ENCODE measurements at places on chromosomes 4 and X.
A peak's percentile ranks its signal among the peaks of the same experiment; 100 is the strongest.

GRCh38 chr4:141922236-141922635 is 285.9 kb downstream of the IL15 start:
- no peak for DNase-seq

DNA sequence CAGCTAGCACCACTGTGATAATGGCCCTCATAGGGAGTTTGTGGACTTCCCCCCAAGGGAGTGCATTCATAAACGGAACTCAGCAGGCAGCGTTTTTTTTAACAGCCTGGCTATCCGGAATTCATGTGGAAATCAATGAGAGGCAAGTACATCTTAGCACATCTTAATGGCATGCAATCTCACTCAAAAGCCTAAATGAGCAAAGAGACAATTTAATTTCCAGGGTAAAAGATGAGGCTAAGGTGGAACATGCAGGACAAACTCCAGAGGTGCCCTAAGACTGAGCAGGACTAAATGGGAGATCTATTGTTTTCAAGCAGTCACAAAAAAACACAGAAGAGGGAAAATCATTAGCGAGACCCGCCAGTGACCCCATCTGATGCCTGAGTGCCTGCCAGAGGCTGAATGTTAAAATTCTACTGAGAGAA is 243.5 kb upstream of the KCNIP4 start:
- DNase-seq, result no peak

DNA sequence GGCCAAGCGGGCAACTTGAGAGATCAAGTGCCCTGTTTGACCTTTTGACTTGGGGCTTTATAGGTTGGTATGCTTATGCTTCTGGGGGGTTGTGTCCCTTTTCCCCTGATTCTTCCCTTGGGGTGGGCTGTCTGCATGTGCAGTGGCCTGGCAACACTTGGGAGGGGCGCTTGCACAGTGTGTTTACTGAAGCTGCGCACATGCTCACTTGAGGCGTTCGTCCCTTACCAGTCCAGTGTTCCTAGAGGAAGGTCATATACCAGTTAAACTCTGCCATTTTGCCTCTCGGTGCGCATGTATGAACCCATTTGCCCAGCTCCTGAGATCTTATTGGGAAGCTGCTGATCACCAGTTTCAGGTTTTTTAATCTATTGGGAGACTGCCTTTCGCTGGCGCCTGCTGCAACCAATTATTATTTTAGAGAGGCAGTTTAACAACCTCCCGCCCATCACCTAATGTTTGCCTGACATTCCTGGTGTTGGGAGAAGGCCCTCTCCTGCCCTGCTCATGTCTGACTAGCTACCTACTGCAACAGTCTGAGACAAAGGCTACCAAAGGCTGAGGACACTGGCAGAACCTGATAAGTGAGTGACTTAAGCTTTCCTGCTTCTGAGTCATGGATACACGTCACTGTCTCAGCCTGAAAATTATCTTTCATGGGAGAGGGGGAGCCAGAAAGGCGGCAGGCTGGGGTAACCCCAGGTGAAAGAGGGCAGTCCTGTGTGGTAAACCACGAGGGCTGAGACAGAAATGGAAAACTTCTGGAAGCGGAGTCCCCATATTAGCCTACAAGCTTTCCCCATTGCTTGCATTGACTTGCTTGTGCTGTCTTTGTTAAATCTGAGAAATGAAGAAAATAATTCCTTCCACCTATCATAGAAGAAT is 97.6 kb downstream of the CPE start:
- no peak for DNase-seq

GRCh38 chr4:85701861-85702321 is 226.9 kb downstream of the ARHGAP24 start:
- DNase-seq, result no peak

DNA sequence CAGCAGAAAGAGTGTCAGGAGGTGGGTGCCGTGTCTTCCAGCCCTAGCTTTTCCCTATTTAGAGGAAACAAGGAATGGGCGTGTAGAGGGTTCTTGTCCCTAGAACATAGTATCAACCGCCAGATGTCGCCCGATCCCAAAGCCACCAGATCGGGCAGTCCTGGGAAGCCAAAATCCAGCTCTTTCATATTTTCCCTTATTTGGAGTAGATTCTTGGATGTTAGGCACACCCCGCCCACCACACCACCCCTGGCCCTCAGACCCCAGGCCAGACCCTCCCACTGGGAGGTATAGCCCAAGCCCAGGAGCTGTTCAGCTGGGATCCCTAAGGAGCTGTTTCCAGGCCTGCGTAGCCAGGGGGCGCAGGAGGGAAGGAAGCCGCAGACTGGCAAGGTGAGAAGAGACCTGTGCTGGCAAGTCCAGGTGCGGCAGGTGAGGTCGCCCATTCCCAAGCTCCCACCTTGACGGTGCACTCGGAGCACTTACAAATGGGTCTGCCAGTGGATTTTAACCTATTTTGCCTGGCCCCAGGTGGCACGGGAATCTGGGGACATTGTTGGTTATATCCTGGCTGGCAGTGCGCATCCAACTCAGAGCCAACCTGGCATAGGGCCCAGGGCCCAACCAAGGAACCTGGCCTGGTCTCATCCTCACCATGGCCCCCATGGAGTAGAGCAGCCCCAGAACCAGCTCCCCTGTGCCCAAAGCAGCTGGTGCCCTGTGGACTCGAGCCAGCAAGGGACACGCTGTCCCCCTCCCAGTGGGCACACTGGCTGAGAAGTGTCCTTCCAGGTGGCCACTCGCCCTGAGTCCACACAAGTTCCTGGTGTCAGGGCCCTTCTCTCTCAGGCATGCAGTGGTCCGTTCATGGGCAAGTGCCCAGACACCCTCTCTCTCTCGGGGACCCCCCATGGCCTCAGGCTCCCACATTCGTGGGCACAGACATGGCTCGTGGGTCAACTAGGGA is 811 bp downstream of the FLNA start:
- DNase-seq, result no peak

- DNase-seq, result no peak
Measured at GRCh38 chrX:16658284-16658683, 8.3 kb downstream of the S100G start.

- no peak for DNase-seq
Measured at GRCh38 chr4:142369141-142369540, 477.0 kb downstream of the INPP4B start.

DNA sequence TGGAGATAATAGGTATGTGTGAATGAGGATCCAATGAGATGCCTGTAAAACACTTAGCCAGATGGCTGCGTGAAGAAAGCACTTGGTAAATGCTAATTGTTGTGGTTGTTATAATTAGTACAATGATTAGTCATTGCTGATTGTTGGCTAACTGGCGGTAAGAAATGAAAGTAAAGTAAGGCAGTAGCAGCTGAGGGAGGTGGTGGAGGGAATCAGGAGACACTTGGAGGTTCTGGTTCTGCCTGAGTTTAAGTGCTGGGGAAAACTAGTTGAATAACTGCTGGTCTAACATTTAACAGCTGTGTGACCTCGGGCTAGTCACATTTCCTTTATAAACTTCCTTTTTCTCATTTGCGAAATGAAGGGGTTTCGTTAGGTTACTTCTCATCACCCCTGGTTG is 30.9 kb downstream of the CD38 start:
- peak; percentile 15 for DNase-seq

- peak; percentile 9 for DNase-seq
Measured at GRCh38 chrX:104310090-104310489, 55.4 kb upstream of the ESX1 start.

- no peak for DNase-seq
Measured at GRCh38 chr4:7862561-7863192, 77.0 kb downstream of the AFAP1 start.

DNA sequence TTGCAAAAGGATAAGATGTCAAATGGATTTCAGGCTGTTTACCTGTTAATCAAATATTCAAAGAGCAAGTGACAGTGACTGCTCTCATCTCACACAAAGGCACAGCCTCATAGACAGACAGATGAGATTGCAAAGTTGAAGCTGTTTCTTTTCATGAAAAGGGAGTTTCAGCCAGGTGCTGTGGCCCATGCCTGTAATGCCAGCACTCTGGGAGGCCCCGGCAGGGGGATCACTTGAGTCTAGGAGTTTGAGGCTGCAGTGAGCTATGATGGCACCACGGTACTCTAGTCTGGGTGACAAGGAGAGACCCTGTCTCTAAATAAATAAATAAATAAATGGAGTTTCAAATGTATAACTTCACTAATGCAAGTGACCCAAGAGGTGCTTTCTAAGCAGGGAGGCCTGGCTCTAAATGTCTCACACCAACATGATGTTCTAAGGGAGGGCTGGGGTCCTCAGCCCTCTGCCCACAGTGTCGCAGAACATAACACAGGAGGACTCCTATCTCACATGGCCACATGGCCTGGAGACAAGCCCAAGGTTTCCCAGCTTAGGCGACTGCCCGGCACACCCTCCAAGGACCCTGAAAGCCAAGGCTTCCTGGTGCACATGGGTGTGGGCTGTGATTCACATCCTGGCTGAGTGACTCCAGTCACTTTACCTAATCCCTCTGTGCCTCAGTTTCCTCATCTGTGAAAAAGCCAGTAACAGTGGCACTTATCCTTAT is 26.8 kb downstream of the PPP2R2C start:
- no peak for DNase-seq

DNA sequence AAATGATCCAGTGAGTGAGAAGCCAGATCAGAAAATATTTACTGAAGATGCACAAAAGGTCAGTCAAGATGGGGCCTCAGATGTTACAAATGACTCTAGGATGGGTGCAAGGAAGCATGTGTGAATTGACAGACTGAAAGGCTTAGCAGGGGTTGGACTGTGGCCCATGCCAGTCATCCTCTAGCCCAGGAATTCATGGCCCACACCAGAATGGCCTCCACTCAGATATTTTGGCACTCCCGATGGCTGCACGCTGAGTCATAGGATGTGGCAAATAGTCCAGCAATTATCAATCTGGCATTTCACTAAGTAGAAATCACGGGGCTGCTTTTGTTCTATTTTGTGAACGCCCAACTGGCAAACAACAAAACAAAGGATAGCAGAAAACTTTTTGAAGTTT is 406.5 kb downstream of the IQCM start:
- no peak for DNase-seq

GRCh38 chr4:152613841-152614721 is 65.7 kb downstream of the TMEM154 start:
- DNase-seq, result no peak

DNA sequence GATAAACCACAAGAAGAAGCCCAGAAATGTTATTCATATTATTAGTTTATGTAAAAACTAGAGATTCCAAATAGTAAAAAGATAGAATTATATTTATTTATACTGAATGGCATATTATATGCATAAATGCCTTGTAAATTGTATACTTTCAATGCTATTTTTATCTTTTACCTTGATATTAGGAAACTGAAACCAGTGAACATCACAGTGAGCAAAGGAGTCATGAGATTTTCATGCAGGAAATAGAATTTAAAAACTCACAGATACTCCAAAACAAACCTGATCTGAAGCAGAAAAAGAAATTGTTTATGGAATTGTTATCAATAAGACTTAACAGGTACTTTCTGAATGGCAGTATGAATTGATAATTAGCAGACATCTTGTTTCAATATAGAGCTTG is 207.3 kb upstream of the CENPE start:
- no peak for DNase-seq

GRCh38 chrX:7706032-7706431 is 136.9 kb upstream of the VCX start:
- DNase-seq, result no peak

GRCh38 chr4:7557456-7557855 is 122.7 kb upstream of the PSAPL1 start:
- DNase-seq, result no peak

DNA sequence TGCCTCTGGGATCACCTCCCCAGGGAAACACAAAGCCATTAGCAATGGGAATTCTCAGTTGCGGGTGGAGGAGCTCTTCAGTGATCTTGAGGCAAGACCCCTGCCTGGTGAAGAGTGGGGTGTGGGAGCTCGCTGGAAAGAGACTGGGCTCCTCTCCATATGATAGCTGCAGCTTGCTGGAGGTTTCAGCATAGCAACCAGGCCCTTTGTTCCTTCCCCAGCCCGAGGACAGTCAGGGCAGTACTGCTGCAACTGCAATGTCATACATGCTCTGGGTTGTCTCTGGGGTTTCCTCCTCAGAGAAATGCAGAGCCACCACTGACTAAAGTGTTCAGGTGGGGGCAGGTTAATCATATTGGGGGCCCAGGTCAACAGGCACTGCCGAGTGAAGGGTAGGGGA is 81.3 kb downstream of the ARHGAP24 start:
- no peak for DNase-seq

- no peak for DNase-seq
Measured at GRCh38 chr4:138655985-138656384, 359.6 kb upstream of the NOCT start.

- DNase-seq, result no peak
Measured at GRCh38 chrX:17567187-17567586, 170.1 kb upstream of the SCML1 start.

DNA sequence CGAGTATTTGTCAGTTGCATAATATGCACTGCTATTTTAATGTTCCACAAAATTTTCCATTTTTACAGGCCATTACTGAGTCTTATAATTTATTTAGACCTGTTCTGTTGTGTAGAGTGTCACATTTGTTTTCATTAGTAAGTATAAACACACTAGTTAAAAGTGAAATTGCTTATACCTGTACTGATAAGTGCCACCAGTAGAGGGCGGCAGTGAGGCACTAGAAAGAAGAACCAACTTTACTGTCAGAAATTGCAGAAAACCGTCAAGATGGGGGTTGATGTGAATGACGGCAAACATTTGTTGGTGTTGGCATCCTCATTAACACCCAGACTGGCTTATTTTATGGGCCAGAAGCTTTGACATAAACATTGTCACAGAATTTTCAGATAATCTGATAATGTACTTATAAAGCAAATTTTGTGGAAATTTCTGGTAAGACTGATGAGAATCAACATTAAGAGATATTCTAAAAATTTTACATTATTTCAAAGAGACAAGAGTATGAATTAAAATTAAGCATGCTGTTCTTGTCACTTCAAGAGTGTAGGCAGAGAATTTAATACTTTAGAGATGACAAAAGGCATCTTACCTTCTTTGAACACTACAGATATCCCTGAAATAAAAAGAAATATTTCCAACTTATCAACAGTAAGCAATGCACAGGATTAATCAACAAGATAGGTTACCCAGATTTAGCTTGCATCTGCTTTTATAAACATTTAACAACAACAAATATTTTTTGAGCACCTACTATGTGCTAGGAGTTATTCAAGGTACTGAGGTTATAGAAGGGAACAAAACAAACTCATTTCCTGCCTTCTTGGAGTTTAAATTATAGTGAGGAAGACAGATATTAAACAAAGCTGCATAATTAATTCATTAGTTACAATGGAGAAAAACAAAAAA is 24.9 kb downstream of the ALPK1 start:
- DNase-seq, result no peak

GRCh38 chrX:69150281-69150960 is 14.8 kb downstream of the PJA1 start:
- no peak for DNase-seq

Data from GF-D8 (cell line).